ENCODE measurements at places on chromosomes 2 and 18.
A peak's percentile ranks its signal among the peaks of the same experiment; 100 is the strongest.

- DNase-seq = no peak
Observed at GRCh38 chr2:209876211-209876610, 104.6 kb downstream of the UNC80 start.

- DNase-seq = no peak
Observed at GRCh38 chr2:40030456-40030975, 251.5 kb upstream of the THUMPD2 start.

- peak; percentile 53 for DNase-seq
Observed at GRCh38 chr2:58107803-58108710, 61.5 kb downstream of the VRK2 start.

- no peak for DNase-seq
Observed at GRCh38 chr2:174945601-174946260, 59.5 kb downstream of the CHN1 start.

GRCh38 chr2:134572314-134573084 is 146.3 kb downstream of the TMEM163 start:
- no peak for DNase-seq

Data from PC-9 (cell line).